ENCODE measurements at places on chromosomes 3 and 15. TPM values are rescaled to one million over a fixed set of nuclear protein-coding genes. Genes with fewer than 3 reads are reported as not detected.
A peak's percentile ranks its signal among the peaks of the same experiment; 100 is the strongest.

DNA sequence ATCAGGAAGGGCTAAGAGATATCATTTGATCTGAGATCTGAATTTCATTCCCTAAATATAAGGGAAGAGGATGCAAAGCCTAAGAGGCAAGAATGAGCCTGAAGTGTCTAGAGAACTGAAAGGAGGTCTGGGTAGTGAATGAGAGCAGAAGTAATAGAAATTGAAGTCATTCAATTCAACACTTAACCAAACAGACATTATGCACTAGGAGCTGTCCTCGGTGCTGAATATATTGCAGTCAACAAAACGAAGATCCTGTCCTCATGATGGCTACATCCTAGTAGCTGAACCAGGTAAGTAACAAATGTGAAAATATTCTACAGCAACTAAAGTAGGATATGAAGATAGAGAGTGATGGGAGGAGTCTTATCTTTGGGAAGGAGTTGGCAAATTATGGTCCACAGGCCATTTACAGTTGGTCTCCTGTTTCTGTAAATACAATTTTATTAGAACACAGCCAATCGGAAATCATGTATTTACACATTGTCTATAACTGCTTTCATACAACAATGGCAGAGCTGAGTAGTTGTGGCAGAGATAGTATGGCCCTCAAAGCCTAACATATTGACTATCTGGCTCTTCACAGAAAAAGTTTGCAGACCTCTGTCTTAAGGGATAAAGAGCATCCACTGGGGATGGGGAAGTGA is 192.9 kb upstream of the CADPS start:
- peak; percentile 79 for DNase-seq

DNA sequence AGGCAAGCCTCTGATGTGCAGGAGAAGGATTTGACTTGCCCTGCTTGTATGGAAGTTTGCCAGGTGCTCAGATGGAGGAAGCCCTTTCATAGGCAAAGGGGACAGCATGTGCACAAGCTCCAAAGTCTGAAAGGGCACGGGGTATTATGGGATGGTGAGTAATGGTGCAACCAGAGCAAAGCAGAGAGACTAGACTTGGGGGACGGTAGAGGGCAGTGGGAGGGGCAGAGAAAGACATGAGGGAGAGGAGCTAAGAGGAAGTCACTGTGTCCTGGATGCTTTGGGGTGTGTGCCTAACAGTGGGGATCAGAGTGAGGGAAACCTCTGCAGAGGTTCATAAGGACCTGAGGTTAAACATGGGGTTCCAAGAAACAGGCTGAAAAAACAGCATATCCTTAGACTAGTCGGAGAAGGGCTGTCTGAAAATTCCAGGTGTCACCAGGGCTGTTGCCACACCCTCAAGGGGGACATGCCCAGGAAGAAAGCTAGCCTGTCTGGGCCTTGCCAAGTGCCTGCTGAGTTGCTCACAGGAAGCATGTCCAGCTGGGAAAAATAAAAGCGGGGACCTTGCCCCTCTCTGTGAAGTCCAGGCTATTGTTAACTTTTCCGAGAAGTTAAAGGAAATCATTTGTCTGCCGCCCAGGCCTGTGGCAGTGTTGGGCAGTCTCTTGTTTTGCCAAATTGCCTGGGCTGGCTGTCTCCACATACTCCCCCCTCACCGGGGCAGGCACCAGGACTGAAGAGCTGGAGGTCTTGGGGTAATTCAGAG is 47.1 kb downstream of the HRH1 start:
- DNase-seq: no peak

The ZIC1 gene
- 0.08 TPM for polyA plus RNA-seq

GRCh38 chr3:149417727-149418126 is 40.3 kb upstream of the TM4SF1 start:
- no peak for DNase-seq

- DNase-seq: no peak
Observed at GRCh38 chr15:38613085-38613484, 48.5 kb upstream of the RASGRP1 start.

The ARHGEF26 gene
- polyA plus RNA-seq: 20.1 TPM

The ITGA11 gene
- 3.6 TPM for polyA plus RNA-seq

The TEX9 gene
- polyA plus RNA-seq: 36.9 TPM

DNA sequence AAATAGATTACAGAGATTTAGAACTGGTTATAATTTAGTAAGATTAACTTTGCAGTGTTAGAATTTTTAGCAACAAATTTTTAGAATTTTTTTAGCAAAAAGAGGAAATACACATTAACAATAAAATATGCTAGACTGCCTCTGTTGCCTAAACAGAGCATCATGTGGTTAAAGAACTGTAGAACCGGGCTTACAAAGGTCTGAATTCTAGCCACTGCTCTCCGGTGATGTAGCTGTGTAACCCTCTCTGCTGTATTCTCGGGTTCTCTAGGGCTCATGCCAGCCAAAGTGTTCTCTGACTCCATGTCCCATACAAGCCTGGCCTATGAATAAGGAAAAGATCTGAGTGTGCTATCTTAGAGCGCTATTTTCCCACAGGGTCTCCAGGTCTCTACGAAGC is 2.9 kb upstream of the P2RY12 start:
- DNase-seq: no peak

DNA sequence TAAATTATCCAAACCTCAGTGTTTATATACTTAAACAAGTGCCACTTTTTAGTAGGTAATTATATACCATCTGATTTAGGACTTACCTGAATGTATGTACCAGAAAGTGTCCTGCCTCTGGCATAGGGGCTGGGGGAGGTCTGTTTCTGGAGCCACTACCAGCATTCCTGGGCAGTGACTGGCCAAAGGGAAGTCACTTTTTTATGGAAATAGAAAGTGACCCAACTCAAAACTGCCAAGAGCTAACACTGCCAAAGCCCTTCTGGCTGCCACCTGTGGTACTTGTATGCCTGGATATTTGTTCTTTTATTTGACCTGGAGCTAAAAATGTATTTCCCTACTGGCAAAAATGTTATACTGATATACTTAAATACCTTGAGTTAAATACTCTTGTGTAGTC is 42.7 kb downstream of the ESYT3 start:
- DNase-seq: no peak

GRCh38 chr15:73087098-73087497 is 34.8 kb downstream of the NEO1 start:
- no peak for DNase-seq

DNA sequence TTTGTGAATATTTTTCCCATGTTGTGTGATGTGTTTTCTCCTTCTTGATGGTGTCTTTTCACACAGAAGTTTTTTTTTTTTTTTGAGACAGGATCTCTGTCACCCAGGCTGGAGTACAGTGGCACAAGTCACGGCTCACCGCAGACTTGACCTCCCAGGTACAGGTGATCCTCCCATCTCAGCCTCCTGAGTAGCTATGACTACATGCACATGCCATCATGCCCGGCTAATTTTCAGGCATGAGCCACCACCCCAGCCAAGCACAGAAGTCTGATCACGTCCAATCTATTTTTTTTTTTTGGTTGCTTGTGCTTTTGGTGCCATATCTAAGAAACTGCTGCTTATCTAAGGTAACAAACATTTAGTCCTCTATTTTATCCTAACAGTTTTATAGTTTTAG is 24.6 kb downstream of the TOMM70 start:
- no peak for DNase-seq

DNA sequence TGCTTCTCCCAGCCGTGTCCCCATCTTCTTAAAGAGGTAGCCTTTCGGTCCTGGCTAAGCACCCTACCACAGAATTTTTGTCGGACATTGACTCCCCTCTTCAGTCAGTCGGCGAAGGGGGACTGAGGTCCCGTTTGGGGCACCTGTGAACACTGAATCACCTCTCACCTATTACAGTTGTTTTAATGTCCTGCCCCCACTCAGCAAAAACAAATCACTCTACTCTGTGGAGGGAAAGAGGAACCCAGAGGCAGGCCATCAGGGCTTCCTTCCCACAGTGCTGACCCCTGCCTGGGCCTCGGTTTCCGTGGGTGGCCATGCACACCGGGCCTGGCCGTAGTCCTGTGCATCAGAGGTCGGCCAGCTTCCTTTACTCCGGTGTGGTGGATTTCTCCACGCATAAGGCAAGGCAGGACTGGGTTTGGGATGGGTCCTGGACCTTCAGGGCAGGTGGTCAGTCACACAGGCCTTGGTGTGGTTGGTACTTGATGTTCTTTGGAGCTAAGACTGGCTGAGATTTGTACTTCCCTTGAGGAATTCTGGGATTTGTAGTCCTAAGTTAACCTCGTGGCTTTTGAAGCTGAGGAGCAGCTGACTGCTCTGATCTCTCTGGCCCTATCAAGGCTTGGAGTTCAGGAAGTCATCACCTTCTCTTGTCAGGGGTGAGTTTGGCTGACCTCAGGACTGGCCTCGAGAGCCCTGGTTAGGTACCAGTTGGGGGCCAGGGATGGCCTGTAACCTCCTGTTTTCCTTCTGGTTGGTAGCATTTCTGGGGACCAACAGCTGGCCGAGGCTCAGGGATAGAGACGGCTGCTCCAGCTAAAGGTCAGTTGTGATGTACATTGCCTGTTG is 627 bp upstream of the FAM131A start:
- DNase-seq: peak; percentile 50

The UCN2 gene
- polyA plus RNA-seq: 0.37 TPM

- DNase-seq: no peak
Observed at GRCh38 chr3:16908016-16908807, 23.5 kb downstream of the PLCL2 start.

GRCh38 chr3:9135930-9136525 is 113.4 kb downstream of the SRGAP3 start:
- DNase-seq: no peak

The CRYGS gene
- polyA plus RNA-seq: 11.6 TPM
